ENCODE measurements at places on chromosomes 1 and 21.

DNA sequence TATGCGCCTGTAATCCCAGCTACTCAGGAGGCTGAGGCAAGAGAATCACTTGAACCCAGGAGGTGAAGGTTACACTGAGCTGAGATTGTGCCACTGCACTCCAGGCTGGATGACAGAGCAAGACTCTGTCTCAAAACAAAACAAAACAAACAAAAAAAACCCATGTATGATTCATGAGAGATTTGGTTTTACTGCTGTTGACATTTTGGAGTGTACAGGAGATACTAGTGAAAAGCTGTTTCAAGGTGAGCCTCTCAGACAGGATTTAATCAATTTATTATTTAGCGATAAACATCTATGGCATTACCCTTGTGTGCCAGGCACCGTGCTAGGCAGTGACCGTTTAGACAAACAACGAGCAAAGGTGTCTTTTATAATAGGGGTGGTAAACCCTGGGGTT is 16.5 kb downstream of the LHX4 start:
- no peak for DNase-seq

DNA sequence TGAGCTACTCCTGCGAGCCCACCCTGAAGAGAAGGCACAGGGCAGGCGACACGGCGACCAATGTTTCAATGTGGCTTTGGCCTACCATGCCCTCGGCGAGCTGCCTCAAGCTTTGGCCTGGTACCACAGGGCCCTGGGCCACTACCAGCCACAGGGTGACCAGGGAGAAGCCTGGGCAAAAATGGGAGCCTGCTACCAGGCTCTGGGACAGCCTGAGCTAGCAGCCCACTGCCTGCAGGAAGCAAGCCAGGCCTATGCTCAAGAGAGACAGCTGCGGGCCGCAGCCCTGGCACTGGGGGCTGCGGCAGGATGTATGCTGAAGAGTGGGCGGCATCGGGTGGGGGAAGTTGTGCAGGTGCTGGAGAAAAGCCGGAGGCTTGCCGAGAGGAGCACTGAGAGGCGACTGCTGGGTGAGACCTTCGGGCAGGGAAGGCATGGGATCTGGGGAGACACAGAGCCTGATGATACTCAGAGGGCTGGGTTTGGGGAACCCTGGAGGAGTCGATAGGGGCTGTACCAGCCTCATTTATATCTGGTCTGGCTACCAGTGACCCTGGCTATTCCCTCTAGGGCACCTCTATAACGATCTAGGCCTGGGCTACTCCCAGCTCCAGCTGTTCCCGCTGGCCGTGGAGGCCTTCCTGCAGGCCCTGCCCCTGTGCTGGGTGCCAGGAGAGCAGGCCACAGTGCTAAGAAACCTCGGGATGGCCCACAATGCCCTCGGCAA is 2.3 kb downstream of the TTC24 start:
- no peak for DNase-seq

DNA sequence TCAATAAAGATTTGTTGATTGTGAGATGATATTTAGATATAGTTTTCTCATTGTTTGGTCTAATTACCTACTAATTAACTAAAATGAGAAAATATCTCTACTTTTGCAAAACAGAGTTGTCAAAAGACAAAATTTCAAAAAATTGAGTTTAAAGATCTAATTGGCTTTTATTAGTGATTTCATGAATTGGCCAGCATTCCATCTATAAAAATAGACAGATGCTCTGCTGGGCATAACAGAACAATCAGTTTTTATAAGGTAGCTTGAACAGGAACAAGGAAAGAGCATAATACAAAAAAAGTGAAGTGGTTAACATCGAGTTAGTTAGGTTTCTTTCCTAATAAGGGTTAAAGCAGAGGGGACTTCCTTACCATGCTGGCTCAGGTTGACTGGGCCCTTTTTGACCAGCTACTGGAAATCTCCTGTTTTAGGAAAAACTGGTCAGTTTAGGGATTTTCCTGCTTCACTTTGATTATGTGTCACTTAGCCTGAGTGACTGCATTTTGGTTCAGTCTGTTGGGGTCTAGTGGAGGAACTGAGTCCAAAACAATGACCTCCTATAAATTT is 63.0 kb downstream of the VCAM1 start:
- DNase-seq: no peak

DNA sequence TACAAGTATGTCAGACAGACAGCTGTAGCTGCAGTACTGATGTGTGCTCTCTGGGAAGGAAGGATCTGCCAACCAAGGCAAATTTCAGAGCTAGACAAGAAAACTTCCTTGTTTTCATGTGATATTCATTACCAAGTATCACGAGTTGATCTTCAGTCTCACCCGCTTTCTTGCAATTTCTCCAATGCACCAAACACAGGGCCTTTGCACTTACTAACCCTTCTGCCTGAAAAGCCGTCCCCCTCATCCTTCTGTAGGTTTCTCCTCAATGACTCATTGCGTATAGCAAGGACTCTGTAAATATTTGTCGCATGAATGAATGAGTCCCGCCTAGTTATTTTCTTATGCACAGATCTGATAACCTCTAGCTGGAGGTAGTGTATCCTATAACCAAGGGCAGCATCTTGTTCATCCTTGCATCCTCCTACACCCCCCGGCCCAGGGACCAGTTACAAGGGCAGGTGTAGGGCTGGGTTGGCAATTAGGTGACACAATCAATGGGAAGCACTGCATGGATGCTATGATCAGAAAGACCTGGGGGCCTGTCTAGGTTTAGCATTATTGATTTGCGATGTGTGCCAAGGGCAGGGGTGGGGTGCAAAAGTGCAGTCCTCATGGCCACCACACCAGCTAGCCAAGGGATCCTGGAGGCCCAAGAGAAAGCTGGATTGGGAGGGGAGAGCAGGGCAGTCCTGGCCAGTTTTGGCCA is 51.4 kb upstream of the GPR157 start:
- no peak for DNase-seq

DNA sequence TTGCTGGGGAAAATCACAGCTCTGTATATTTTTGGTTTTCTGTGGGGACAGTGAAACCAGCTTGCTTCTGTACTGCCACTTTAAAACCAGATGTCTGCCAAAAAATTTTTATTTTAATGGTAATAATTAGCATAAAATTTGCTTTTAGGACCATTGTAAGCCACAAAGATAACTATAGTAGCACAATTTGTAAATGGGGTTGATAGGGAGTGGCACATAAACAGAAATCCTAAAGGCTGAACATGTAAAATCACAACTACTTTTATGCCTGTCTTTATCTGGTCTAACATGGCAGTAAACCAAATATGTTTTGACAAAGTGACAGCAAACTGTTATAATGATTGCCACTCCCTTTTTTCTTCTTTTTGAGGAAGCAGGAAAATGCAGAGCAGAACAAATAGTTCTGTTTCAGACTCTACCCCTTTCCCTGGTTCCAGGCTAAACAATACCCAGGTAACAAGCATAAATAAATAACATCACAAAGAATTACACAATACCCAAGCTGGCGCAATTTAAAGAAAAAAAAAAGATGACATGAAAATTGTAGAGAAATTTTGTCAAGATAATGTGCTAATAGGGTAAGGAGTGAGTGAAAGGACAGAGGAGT is 24.0 kb upstream of the CCDC181 start:
- DNase-seq: no peak

- DNase-seq: no peak
These were observed 50.8 kb upstream of the ECE1 start for GRCh38 chr1:21341022-21341421.

DNA sequence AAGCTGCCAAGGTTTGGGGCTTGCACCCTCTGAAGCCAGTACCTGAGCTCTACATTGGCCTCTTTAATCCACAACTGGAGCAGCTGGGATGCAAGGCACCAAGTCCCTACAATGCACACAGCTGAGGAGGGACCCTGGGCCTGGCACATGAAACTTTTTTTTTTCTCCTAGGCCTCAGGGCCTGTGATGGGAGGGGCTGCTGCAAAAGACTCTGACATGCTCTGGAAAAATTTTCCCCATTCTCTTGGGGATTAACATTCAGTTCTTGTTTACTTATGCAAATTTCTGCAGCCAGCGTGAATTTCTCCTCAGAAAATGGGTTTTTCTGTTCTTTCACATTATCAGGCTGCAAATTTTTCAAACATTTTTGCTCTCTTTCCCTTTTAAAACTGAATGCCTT is 1072.2 kb downstream of the BRINP3 start:
- DNase-seq: no peak

DNA sequence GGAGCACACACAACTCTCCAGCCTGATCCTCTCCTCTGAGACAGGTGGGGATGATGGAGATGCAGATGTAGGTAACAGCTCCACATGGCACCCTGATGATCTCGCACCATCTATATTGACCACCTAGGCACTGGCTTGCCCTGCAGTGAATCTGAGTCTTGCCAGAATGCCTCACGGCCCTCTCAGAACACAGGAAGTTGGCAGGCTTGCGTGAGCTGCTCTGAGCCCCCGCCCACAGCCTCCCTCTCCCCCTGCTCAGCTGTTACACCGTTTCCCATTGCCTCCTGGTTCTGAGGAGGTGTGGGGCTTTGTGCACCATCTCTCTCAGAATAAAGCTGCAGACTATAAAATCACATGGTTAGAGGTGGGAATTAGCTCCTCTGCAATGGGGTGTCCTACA is 48.0 kb downstream of the URB2 start:
- no peak for DNase-seq

GRCh38 chr21:35827004-35827403 is 233.3 kb downstream of the SETD4 start:
- DNase-seq: no peak

- DNase-seq: no peak
These were observed 5.4 kb upstream of the KNCN start for GRCh38 chr1:46556822-46557221.

DNA sequence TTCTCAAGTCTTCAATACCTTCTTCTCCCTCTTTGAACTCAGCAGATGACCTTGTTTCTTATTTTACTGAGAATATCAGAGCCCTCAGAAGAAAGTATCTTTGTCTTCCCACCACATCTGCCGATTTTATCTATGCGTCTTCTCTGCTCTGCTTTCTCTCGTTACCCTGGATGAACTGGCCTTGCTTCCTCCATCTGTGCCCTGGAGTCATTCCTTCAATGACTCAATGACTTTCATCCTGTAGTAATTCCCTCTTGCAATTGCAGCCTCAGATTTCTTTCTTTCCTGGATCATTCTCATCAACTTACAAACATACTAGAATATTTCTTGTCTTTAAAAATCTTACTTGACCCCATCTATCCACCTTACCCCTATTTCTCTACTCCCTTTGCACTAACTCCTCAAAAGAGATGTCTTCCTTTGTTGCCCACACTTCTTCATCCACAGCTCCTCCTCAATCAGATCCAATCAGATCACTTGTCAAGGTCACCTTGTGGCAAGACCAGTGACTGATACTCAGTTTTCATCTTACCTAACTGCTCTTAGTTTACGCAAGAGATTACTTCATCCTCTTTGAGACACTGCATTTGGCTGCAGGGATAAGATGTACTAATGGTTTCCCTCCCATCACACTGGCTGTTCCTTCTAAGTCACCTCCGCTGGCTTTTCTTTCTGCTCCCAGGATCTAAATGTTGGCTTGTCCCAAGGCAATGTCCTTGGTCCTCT is 8.2 kb upstream of the TGFBR3 start:
- no peak for DNase-seq

All from NCI-H1436 treated with DMSO at 0.1 percent for 48 hours (cell line).